H54 (cell line): ENCODE measurements at places on chromosomes 1 and 21.

DNA sequence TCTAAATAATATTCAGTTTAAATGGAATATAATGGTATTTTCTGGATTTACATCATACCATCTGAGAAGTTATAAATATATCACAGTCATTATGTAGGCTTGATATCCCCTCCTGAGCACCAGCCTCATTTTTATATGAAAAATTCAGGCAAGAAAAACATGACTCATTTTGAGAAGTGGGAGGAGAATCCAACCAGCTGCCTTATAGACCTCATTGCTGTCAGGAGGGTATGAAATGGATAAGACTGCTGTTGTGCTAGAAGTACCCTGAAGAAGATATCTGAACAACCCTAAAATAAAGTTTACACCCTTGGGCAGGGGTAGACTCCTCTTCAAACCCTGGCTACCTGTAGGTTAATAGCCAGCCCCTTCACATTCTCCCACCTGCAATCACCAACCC, 8.8 kb downstream of the GIPC2 start:
- DNase-seq = no peak

DNA sequence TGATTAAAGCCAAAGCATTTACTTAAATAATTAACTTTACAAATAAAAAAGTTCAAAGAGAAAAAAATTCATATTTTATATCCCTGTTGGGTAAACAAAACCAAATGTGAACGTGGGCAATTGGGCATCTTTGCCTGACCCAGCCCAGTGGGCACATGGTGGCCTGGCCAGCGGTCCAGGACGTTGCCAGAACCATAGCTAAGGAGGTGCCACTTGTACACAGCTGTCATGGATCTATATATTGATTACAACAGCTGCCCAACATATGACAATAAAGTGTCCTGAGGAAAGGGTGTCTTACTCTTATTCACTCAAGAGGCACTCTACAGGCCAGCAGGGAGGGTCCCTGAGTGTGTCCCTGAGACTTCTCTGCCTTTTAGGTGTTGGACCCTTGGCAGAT, 78.5 kb downstream of the BCAR3 start:
- DNase-seq = no peak

GRCh38 chr1:206514813-206515387, 7.6 kb downstream of the RASSF5 start:
- no peak for DNase-seq

DNA sequence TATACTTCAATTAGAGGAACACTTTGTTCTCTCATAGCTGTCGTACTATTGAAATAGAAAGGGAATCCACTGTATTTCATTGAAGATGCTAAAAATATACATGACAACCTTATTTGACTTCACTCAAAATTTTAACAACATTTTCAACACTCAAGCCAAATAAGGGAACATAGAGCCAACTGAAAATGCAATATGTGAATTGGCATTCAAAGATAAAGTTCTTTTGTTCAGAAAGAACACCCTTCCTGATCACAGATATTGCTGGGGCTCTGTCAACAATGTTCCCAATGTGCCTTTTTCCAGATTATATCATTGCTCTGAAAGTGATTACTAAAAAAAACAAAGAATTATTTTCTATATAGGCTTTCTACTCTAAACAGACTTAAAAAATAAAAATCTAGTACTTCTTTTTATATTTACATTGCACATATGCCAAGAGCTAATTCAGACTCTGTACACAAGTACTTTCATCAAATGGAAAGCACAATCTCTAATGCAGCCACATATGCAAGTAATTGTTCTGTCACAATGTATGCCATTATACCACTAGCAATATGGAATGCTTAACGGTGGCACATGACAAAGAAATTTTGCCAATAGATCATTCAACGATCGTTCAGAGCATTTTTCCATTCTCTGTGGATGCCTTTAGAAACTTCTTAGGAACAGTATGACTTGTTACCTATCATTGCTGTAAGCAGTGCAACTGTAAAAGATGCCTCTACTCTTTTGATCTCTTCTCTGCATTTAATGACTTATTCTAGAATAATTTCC, 171.0 kb downstream of the EIF4G3 start:
- no peak for DNase-seq

GRCh38 chr1:172760121-172760520, 101.2 kb downstream of the FASLG start:
- DNase-seq = no peak
